Vagina (tissue), 2 donors: ENCODE measurements at places on chromosomes 6 and 20.

DNA sequence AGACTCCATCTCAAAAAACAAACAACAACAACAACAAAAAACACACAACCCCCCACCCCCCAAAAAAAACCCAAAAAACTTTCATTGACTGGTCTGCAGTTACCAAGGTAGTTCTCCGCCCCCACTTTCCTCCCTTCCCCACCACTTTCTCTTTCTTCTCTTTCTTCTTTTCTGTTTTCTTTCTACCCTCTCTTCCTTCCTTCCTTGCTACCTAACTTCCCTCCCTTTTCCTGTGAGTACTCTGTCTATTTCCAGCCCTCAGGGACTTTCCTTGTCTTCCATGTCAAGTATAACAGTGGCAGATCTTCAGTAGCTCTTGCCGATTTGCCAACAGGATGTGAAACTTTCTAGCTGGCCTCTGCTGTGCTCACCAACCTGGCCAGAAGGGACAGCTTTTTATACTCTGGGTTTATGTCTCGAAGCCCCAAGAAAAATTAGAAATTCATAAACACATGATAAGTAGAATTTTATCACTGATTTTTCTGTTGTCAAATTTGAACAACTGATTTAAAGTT, 399.5 kb downstream of the QKI start:
- H3K4me1 ChIP-seq: peaks cover 15% of the 10 kb centered on the region
- H3K27me3 ChIP-seq: no peaks in the 10 kb centered on the region
- no peak for DNase-seq
- peak overlapping the region; percentile 43 for H3K27ac ChIP-seq
- H3K36me3 ChIP-seq: no peaks in the 10 kb centered on the region

DNA sequence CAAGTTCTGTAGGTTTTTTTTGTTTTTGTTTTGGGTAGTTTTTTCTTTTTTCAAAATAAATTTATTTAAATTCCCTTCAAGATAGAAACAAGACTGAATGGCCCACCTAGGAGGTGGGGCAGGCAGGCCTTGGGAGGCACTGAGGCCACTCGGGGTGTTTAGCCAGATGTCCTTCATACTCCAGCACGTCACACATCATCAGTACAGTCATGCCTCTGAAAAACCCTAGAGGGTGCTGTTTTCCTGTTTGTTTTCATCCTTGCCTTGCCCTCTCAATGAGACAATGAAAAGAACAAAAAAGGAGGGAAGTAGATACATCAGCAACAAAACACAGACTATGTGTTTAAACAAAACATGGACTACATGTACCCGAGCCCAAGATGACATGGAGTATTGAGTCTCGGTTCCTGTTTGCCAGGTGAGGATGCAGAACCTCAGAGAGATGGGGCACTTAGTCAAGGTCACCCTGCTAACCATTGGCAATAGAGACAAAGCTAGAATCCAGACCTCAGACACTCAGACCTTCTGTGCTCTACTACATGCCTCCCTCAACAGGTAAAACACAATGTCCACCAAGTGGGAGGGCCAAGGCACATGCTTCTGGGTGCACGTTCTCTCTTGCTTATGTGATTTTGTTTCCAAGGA, 26.8 kb upstream of the CLIC5 start:
- no peaks in the 10 kb centered on the region for H3K27me3 ChIP-seq
- peaks cover 13% of the 10 kb centered on the region for H3K4me1 ChIP-seq
- H3K36me3 ChIP-seq: no peaks in the 10 kb centered on the region
- no peak overlapping the region for H3K4me3 ChIP-seq

DNA sequence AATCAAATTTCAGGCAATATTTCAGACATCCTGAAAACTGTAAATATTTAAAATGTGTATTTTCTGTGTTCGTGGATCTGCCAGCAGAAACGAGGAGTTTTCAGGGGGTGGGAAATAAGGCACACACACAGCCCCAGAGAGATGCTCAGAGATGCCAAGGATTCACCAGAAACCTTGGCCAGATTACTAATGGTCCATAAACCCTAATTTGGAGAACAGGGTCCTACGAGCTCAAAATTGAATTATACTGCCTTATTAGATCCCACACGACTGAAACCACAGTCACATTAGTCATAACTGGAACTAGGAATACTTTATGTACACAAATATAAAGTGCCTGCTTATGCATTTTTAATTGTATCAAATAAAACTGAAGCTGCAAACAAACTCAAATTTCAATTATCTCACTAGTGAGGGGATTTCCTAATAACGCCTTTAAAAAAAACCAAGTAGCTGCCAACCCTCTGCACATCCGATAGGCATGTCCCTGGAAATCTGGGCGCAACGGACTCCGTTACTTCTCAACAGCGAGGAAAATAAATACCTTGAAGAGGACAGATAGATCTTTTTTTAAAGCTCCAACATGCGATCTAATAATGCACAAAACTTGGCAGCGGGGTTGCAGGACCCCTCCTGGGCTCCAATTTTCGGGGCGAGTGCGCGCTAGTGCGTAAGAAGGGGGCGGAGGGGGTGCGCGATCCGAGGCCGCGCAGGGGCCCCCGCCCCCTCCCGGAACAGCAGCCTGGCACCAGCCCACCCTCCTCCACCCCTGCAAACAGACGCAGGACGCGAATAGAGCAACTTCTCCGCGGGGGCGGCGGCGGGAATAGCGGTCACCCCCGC, 897 bp downstream of the CHD6 start:
- DNase-seq: no peak
- peaks cover 38% of the 10 kb centered on the region for H3K4me1 ChIP-seq
- H3K27ac ChIP-seq: peak overlapping the region; percentile 74
- H3K36me3 ChIP-seq: no peaks in the 10 kb centered on the region

DNA sequence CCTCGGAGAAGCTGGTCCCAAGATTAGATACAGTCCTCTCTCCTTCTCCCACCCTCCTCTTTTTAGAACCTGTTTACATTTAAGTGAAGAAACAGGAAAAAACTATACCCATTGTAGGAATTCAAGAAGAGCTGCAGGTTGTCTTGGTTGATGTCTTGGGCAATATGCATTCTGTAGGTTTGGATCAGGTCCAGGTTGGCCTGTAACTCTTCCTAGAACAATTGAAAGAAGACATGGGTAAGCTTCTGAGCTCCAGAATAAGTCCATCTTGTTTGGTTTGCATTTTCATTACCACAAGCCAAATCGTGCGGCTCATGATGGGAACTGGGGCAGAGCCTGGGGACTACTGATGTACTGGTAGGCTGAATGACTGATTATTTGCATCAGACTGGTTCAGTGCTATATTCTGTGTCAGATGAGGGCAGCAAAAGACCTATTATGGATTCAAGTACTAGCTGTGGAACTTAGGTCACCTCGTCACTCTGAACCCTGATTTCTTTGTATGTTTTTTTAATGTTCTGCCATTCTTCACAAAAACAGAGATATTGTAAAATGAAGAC, 20.3 kb upstream of the SLA2 start:
- H3K4me3 ChIP-seq: no peak overlapping the region
- H3K27me3 ChIP-seq: no peaks in the 10 kb centered on the region
- H3K4me1 ChIP-seq: no peaks in the 10 kb centered on the region
- H3K27ac ChIP-seq: no peak overlapping the region
- no peak for DNase-seq

DNA sequence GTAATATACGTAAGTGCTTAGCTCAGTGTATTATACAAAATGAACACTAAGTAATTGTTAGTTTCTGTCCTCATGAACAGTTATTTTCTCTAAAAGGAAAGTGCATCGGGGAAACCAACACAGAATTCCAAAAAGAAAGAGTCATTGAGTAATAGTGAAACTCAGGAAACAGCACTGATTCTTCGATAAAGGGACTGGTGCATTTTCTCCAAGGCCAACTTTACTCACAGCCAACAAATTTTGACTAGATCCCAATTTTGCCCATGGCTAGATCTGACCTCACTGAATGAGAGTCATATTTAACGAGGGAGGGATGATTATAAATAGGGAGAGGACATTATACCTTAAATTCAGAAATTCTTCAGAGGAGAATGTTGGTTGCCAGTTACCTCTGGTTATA, 390.9 kb upstream of the NRSN1 start:
- H3K4me1 ChIP-seq: no peaks in the 10 kb centered on the region
- DNase-seq: no peak
- H3K4me3 ChIP-seq: no peak overlapping the region
- no peaks in the 10 kb centered on the region for H3K27me3 ChIP-seq

- no peak for DNase-seq
- H3K27ac ChIP-seq: peak overlapping the region; percentile 100
- peaks cover 52% of the 10 kb centered on the region for H3K4me1 ChIP-seq
- H3K4me3 ChIP-seq: peak overlapping the region; percentile 98
Observed at GRCh38 chr20:50191544-50192363, 1.1 kb downstream of the CEBPB start.

DNA sequence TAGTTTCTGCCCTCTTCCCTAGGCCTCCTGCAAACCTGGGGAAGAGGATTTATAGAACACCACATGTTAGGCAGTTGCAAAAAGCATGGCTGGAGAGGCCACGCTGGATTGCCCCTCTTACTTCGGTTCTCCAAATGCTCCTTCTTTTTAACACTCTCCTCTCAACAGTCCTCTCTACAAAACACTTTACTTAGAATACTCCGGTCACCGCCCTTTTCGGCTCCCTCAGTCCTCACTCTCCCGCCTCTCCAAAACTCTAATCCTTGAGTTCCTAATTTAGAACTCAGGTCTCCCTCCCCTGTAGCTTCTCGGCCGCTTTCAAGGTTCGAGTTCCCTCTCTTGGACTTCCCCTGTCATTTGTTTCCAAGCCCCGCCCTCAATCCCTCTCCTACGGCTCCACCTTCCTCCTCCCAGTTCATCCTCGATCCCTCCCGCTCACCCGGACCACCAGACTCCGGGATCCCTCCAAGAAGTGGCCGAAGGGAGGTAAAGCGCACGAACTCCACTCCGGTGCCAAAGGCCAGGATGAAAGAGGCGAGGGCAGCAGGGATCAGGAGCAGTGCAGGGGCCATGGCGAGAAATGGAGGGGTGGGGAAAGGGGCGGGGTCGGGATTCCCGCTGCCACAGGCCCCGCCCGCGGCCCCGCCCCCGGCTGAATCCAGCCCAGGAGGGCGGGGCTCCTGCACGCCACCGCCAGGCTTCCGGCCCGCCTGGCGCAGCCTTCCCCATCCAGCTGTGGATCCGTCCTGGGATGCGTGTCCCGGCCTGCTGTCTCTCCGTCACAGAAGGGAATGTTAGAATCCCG, at the start of gene NRM:
TSS of gene NRM (minus strand) at position 582 of the 805 bp plus-strand sequence. CDS start at position 572, 10 bp downstream.
- DNase-seq: no peak
- H3K36me3 ChIP-seq: no peaks in the 10 kb centered on the region
- H3K27me3 ChIP-seq: no peaks in the 10 kb centered on the region
- H3K27ac ChIP-seq: peak within 1 kb of the TSS; percentile 92

DNA sequence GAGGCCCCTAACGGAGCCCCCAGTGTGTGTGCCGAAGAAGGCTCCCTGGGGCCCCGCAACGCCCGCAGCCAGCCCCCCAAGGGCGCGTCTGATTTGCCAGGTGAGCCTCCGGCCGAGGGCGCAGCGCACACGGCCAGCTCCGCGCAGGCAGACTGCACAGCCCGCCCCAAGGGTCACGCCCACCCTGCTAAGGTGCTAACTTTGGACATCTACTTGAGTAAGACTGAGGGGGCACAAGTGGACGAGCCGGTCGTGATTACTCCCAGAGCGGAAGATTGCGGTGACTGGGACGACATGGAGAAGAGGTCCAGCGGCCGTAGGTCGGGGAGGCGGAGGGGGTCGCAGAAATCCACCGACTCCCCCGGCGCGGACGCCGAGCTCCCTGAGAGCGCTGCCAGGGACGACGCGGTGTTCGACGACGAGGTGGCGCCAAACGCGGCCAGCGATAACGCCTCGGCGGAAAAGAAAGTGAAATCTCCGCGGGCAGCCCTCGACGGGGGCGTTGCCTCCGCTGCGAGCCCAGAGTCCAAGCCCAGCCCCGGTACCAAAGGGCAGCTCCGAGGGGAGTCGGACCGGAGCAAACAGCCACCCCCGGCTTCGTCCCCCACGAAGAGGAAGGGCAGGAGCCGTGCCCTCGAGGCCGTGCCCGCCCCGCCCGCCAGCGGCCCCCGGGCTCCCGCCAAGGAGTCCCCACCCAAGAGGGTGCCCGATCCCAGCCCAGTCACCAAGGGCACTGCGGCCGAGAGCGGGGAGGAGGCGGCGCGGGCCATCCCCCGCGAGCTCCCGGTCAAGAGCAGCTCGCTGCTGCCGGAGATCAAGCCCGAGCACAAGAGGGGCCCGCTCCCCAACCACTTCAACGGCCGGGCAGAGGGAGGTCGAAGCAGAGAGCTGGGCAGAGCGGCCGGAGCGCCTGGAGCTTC, 117.0 kb downstream of the RTN4IP1 start:
- DNase-seq: no peak

DNA sequence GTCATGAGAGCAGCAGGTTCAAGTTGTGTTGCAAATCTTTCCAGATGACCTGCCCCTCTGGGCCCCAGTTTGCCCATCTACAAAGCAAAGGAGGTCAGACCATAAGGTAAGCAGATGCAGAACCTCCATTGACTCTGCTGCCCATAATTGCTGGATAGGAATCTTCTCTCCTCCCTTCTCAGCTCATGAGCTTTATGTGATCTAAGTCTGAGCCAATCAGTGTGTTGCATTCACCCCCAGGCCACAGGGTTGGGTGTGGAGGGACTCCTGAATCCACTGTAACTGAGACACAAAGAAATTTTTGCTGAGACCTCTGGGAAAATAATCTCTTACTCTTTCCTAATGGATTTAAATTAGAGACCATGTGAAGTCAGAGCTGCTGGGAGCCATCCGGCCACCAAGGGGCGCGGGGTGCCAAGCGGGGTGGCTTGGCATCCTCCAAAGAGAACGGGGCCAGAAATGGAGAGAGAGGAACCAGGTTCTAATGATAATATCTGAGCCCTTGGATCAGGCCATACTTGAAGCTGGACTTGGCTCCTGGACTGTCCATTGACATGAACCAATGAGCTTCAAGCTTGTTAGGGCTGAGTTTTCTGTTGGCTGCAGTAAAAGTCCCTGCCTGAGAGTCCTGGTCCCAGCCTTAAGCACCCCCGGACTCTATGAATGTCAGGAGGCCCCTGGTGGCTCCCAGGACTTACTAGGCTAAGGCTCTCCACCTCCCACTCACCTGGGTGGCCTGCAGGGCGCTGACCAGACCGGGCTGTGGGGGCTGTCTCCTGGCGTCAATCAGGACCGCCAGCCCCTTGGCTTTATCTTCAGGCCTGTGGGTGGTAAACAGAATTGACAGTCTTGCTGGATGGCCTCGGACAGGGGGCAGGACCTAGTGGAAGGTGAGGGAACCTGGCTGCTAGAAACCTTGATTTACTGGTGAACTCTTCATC, 32.8 kb downstream of the KIAA1755 start:
- no peak for DNase-seq
- no peak overlapping the region for H3K4me3 ChIP-seq
- no peaks in the 10 kb centered on the region for H3K27me3 ChIP-seq
- H3K27ac ChIP-seq: no peak overlapping the region

DNA sequence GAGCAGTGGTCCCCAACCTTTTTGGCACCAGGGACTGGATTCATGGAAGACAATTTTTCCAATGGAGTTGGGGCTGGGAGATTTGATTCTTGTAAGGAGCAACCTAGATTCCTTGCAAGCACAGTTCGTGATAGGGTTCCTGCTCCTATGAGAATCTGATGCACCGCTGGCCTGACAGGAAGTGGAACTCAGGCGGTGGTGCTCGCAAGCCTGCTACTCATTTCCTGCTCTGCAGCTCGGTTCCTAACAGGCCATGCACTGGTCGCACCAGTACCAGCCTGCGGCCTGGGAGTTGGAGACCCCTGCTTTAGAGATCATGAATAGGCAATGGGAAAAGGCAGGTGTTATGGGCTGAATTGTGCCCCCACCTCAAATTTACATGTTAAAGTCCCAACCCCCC, 131.2 kb downstream of the PFDN4 start:
- H3K27ac ChIP-seq: no peak overlapping the region
- DNase-seq: no peak
- no peaks in the 10 kb centered on the region for H3K36me3 ChIP-seq
- H3K4me3 ChIP-seq: no peak overlapping the region
- no peaks in the 10 kb centered on the region for H3K4me1 ChIP-seq
- H3K27me3 ChIP-seq: no peaks in the 10 kb centered on the region
